HT1080 (cell line): ENCODE measurements at places on chromosomes 13 and 19. TPM values are rescaled to one million over a fixed set of nuclear protein-coding genes. Genes with fewer than 3 reads are reported as not detected.

The LRRC4B gene
- total RNA-seq, result 0.03 and 0.08 TPM in 2 replicates

DNA sequence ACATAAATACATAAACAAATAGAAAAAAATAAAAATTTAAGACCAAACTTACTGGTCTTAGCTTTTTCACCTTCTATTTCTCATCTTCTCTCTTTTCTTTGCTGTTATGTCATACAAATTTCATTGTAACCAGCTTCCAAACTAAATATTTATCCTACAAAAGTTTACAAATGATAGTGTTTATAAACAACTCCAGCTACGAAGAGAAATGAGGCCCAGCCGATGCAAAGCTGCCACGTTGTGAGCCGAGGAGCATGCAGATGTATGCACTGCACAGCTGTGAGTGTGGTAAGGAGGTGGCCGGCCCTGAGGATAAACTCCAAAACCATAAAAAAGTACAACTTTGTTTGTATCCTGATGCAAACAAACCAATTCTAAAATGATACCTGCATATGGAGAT, 642.4 kb upstream of the SGCG start:
- no peak for DNase-seq

DNA sequence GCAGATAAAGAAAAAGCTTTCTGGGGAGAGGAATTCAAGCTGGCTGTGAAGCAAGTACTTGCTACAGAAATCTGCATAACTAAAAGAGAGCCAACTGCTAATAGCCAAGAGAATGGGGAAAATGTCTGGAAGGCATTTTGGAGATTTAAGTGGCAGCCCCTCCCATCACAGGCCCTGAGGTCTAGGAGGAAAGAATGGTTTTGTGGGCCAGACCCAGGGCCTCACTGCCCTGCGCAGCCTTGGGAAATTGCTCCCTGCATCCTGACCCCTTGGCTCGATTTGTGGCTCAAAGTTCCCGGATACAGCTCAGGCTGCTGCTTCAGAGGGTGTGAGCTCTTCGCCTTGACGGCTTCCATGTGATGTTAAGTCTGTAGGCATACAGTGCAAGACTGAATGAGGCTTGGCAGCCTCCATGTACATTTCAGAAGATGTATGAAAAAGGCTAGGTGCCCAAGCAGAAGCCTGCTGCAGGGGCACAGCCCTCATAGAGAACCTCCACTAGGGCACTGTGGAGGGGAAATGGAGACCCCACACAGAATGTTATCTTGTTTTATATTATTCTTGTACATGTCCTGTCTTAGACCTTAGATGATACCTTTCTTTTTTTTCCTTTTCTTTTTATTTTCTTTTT, 34.4 kb downstream of the MZT1 start:
- no peak for DNase-seq

- peak; percentile 81 for DNase-seq
Observed at GRCh38 chr13:28744091-28744536, 25.3 kb upstream of the SLC46A3 start.

- DNase-seq, result no peak
Observed at GRCh38 chr19:1094655-1094977, 559 bp downstream of the POLR2E start.

The LRCH1 gene
- 6.4 and 6.6 TPM in 2 replicates for total RNA-seq

DNA sequence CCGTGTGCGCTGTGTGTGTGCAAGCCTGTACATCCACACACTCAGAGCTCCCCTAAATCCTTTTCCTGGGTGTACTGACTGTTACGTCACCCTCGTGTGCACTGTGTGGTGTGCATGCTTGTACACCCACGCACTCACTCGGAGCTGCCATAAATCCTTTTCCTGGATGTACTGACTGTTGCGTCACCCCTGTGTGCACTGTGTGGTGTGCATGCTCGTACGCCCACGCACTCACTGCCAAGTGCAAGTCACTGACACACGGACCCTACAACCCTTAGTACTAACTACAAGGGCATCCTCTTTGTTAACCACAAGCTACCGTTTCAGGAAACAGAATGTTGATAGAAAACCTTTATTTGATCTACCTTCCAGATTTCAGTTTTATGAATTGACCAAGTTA, 983.4 kb downstream of the EFNB2 start:
- no peak for DNase-seq

DNA sequence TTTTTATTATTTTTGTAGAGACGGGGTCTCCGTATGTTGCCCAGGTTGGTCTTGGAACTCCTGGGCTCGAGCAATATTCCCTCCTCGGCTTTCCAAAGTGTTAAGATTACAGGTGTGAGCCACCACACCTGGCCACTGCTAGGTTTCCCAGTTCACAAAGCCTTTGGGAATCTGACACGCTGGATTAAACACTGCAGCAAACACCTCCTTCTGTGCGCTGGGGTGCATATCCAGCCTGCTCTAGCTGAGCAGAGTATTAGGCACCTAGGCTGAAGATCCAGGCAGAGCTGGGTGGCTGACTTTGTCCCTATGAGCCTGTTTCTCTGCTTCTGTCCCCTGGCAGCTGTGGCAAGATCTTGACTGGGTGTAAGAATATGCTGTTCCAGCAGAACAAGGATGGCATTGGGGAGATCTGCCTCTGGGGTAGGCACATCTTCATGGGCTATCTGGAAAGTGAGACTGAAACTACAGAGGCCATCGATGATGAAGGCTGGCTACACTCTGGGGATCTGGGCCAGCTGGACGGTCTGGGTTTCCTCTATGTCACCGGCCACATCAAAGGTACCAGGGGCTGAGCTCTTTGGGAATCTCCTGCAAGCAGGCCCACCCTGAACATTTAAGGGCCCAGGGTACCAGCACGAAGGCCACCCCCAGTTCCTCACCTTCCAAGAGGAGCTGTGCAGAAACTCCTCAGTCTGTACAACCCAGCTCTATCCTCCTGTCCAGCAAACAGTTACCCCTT, 49.8 kb downstream of the ACSBG2 start:
- no peak for DNase-seq

The PSG7 gene
- 0.06 TPM in 1 of 2 replicates, not detected in the other for total RNA-seq

The USHBP1 gene
- total RNA-seq, result 0.07 TPM in 1 of 2 replicates, not detected in the other

The RYR1 gene
- not detected in 2 replicates for total RNA-seq

The ADM5 gene
- 9.6 and 11.1 TPM in 2 replicates for total RNA-seq

The SYNE4 gene
- not detected in 2 replicates for total RNA-seq

DNA sequence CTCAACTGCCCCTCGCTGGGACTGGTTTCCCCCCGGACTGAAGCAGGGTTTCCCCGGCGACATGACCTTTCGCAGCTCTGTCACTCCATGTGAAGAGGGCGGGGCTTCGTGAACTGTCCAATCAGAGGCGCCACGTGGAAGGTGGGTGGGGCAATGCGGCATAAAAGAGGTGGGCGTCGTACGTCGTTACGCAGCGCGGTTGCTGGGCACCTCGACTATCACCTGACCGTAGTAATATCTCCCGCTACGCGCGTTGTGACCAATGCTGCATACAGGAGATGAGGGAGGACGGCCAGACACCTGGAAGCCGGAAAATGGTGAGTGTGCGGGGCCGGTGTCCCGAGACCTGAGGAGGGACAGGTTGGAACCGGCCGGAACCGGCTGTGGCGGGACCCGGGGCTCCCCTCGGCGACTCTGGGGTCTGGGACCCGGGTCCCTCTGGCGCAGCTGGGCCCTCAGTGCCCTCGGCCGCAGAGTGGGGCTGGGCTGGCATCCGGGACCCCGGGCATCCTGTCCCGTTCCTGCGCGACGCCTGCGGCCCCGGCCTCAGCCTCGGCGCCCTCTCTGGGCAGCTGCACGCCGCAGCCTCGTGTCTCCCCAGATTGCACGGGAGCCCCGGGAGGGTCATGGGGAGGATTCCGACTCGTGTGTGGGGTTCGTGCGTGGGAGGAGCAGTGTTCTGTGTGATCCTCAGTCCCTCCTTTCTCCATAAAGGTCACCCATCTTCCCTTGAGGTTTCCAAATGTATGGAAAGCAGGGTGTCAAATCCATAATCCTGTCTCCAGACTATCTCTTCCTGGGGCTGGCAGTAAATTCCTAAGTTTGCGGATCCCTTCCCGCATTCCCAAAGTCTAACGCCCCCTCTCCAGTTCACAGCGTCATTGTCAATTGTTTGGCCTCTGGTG, 32.2 kb downstream of the ZNF136 start:
- no peak for DNase-seq

DNA sequence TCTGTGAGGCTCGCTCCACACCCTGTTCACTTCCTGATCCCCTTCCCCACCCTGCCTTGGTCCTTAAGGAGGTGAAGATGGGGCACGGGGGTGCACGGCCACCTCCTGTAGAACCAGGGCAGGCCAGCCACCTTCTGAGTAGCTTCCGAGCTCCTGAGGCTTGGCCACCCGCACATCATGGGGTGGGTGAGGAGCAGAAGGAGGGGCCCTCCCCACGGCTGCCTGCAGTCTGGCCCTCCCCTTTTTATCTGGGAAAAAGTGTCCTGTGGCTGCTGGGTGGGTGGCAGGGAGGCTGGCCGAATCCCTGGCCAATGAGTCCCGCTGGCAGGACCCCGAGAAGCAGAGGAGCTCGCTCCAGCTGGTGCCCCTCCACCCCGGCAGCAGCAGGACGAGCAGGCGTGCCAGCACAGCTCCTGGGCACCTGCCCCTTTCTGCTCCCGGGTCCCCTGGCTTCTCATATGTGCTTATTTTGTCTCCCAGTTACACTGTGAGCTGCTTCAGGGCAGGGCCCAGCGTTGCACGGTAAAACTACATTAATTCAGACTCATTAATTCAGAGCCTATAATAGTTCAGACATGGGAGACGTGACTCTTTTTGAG, 135.0 kb downstream of the KDM4B start:
- no peak for DNase-seq

GRCh38 chr13:29955137-29955650, 104.8 kb upstream of the UBL3 start:
- DNase-seq, result no peak

DNA sequence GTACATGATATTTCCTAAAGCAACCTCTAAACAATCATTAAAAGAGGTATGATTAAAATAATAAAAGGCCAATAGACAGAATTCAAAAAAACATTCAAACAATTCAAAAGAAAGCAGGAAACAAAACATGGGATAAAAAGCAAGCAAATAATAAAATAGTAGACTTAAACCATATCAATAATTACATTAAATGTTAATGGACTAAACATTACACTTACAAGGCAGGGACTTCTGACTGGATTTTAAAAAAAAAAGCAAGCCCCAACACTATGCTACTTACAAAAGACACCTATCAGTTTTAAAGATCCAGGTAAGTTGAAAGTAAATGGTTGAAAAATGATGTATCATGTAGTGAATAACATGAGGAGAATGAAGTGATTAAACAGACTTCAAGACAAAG, 65.2 kb downstream of the KLF2 start:
- no peak for DNase-seq

DNA sequence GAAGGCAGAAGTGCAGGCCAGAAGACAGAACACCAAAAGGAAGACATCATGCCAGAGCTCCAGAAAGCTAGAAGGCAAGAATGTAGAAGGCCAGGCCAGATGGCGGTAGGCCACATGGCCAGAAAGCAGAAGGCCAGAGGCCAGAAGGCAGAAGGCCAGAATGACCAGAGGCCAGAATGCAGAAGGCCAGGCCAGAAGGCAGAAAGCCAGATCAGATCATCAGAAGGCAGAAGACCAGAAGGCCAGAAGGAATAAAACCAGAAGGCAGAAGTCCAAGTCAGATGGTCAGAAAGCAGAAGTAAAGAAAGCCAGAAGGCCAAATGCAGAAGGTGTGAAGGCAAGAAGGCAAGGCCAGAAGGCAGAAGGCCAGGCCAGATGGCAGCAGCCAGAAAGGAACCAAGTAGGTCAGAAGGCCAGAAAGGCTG, 185.0 kb downstream of the TUBA3C start:
- no peak for DNase-seq

DNA sequence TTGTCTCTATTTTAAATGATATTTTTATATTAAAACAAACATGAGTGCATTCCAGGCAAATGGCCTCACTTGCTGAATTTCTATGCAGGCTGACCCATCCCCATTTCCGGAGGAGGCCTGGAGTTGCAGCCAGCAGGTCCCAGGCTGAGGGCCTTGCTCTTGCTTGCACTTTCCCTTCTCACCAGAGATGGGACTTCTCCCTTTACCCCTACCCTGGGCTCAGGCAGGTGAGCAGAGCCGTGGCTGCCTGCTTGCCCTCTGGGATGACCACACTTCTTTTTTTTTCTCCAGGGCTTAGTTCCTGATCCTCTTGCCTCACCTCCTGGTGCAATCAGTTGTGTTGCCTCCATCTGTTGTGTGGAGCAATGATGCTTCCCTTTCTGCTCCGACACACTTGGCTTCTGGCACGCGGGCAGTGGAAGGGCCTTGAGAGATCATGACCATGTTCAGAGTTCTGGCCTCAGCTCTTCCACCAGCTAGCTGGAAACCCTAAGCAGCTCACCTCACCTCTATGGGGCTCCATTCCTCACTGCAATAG, 11.1 kb upstream of the OLFM4 start:
- no peak for DNase-seq

- no peak for DNase-seq
Observed at GRCh38 chr13:53043398-53043797, 14.8 kb downstream of the OLFM4 start.

DNA sequence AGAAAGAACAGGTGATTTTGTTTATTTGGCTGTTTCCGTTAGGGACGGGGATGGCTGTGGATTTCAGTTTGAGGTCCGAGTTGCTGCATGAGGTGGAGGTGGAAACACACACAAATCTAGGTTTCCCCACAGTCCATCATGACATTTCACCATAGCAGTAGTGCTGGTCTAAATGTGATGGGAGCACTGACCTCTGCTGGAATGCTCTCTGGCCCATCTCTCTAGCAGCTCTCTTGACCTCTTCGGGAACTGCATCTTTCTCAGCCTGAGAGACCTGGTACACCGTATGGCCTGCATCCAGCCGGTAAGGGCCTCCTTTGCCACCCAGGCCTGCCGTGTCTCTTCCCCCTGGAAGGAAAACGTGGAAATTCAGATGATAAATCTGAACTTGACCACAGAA, 154.0 kb downstream of the RGCC start:
- DNase-seq, result no peak

The CEACAM1 gene
- total RNA-seq, result not detected in 2 replicates

The CYP2A6 gene
- not detected in 2 replicates for total RNA-seq

The ZNF675 gene
- 15.6 and 16.5 TPM in 2 replicates for total RNA-seq

The GFY gene
- total RNA-seq, result not detected in 2 replicates

DNA sequence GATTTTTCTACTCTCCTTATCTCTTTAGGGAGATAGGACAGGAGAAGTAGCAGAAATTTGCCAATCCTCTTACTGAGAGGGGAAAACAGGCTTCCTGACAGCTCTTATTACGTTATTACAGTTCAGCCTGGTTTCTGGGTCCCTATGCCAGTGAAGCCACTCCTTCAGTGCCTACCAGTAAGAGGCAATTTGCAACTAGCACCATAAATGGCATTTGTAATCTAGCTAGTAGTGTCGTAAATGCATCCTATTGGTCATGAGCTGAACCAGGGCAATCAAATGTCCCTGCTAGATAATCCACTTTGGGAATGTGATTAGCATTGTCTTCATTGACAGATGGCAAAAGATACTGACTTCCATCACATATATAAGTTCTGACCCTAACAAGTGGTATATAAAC, 428.8 kb downstream of the DCT start:
- DNase-seq, result no peak

DNA sequence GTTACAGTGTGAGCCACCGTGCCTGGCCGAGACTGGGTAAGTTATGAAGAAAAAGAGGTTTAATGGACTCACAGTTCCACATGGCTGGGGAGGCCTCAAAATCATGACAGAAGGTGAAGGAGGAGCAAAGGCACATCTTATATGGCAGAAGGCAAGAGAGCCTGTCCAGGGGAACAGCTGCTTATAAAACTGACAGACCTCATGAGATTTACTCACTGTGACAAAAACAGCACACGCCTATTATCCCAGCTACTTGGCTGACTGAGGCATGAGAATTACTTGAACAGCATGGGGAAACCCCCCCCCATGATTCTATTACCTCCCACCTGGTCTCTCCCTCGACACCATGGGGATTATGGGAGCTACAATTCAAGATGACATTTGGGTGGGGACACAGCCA, 23.4 kb upstream of the ZNF561 start:
- no peak for DNase-seq

The OR7D4 gene
- total RNA-seq, result not detected in 2 replicates
